SK-N-SH (cell line): ENCODE measurements at places on chromosomes 5 and 9. TPM values are rescaled to one million over a fixed set of nuclear protein-coding genes. Genes with fewer than 3 reads are reported as not detected.
A peak's percentile ranks its signal among the peaks of the same experiment; 100 is the strongest.

DNA sequence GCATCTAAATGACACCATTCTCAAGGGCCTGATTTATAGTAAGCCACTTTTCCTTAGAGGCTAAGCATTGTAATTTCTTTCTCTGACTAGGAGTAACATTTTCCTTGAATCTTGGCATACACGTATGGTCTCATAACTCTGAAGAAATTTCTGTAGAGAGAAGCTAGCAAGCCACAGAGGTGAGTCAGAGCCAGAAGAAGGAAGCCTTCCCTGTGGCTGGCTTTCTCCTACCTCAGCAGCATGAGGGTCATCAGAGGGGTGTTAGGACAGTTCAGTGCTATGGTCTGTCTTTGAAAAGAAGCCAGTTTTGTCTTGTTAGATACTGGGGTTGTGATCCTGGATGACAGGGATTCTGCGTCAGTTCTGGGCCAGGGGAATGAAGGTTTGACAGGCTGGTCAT lies 3.2 kb downstream of the SNX30 start:
- H3K4me3 ChIP-seq: no peak overlapping the region
- H3K36me3 ChIP-seq: peaks cover 3% of the 10 kb centered on the region
- no peaks in the 10 kb centered on the region for H3K27me3 ChIP-seq
- peaks cover 10% of the 10 kb centered on the region; the same call in 1 of the 2 replicates for H3K4me1 ChIP-seq
- H3K27ac ChIP-seq: no peak overlapping the region

GRCh38 chr5:142472306-142472951 lies 147.6 kb upstream of the SPRY4 start:
- no peak overlapping the region for H3K27ac ChIP-seq
- H3K4me3 ChIP-seq: no peak overlapping the region
- H3K4me1 ChIP-seq: peaks cover 6% of the 10 kb centered on the region; the same call in 1 of the 2 replicates
- no peak for DNase-seq
- no peaks in the 10 kb centered on the region for H3K36me3 ChIP-seq

DNA sequence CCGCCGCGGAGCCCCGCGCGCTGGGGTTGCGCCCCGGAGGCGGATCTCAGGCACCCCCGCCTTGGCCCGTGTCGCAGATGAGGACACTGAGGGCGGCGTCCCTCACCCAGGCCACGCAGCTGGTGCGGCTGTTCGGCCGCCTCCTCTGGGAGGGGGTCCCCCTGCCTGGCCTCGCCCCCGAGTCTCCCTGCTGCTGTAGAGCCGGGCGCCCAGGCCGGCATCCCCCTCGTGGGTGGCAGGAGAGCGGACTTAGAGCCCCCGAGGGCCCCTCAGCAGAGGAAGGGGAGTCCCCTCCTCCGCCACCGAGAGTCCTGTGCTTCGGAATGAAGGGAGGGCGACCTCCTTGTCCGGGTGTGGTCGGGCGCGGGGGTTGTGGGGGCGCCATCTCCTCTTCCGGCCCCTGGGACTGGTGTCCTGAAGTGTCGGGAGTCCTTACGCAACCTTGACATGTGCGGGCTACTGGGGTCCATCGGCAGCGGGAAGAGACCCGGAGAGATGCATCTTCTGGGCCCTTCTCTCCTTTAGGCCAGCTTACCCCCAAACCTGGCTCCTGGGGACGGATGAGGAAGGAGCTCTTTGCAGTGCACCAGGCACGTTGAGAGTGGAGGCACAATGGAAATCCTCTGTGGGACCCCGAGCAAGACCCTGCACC lies 11.7 kb upstream of the EXOSC2 start:
- H3K27me3 ChIP-seq: no peaks in the 10 kb centered on the region
- H3K27ac ChIP-seq: no peak overlapping the region
- H3K4me3 ChIP-seq: peak overlapping the region; percentile 54

GRCh38 chr9:99523838-99524237 lies 297.8 kb upstream of the NR4A3 start:
- no peaks in the 10 kb centered on the region for H3K36me3 ChIP-seq
- no peaks in the 10 kb centered on the region for H3K27me3 ChIP-seq
- H3K4me3 ChIP-seq: no peak overlapping the region
- DNase-seq: no peak
- H3K4me1 ChIP-seq: no peaks in the 10 kb centered on the region

GRCh38 chr5:93789173-93790067 lies 48.0 kb upstream of the POU5F2 start:
- no peaks in the 10 kb centered on the region for H3K27me3 ChIP-seq
- H3K4me3 ChIP-seq: no peak overlapping the region
- H3K4me1 ChIP-seq: 0 out of 2 replicates have a peak, but pooled peaks cover 3% of the 10 kb centered on the region

GRCh38 chr5:96809921-96810320 lies 2.2 kb upstream of the ERAP1 start:
- no peak overlapping the region for H3K27ac ChIP-seq
- DNase-seq: no peak
- peaks cover 8% of the 10 kb centered on the region for H3K4me1 ChIP-seq

GRCh38 chr9:90981726-90982125 lies 180.1 kb downstream of the SYK start:
- H3K4me1 ChIP-seq: no peaks in the 10 kb centered on the region
- H3K27me3 ChIP-seq: no peaks in the 10 kb centered on the region
- H3K36me3 ChIP-seq: no peaks in the 10 kb centered on the region
- no peak overlapping the region for H3K27ac ChIP-seq
- H3K4me3 ChIP-seq: no peak overlapping the region
- DNase-seq: no peak

The TAS2R1 gene
- polyA plus RNA-seq: not detected in 2 replicates

DNA sequence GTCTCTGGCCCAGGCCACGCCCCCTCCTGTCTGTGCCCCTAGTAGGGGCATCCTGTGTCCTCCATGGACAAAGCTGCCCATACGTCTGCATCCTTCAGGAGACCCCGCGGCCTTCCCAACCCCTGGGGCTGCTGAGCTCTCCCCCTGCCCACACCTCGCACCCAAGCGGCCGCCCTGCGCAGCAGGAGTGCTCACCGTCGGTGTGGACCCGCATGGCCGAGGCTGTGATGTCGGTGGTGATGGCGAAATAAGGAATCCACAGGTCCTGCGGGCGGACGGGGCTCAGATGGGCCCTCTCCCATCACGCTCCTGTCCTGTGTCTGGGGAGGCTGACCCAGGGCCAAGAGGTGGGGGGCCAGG lies 4.8 kb upstream of the NSMF start:
- H3K27ac ChIP-seq: no peak overlapping the region
- peaks cover 5% of the 10 kb centered on the region; the same call in 1 of the 2 replicates for H3K4me1 ChIP-seq
- no peak overlapping the region for H3K4me3 ChIP-seq
- H3K36me3 ChIP-seq: no peaks in the 10 kb centered on the region
- DNase-seq: no peak

GRCh38 chr5:143101121-143101520 lies 302.4 kb downstream of the NR3C1 start:
- no peak overlapping the region for H3K4me3 ChIP-seq
- no peak for DNase-seq
- no peaks in the 10 kb centered on the region for H3K4me1 ChIP-seq
- no peak overlapping the region for H3K27ac ChIP-seq
- H3K27me3 ChIP-seq: no peaks in the 10 kb centered on the region
- peaks cover 5% of the 10 kb centered on the region for H3K36me3 ChIP-seq

The PCDHGB5 gene
- 0.08 and 0.15 TPM in 2 replicates for polyA plus RNA-seq

- no peak overlapping the region for H3K4me3 ChIP-seq
- H3K27ac ChIP-seq: no peak overlapping the region
- H3K27me3 ChIP-seq: no peaks in the 10 kb centered on the region
- H3K36me3 ChIP-seq: no peaks in the 10 kb centered on the region
- no peaks in the 10 kb centered on the region for H3K4me1 ChIP-seq
Observed at GRCh38 chr9:83140061-83140460, 77.1 kb upstream of the RASEF start.

GRCh38 chr5:170420806-170421412 lies 31.7 kb upstream of the KCNMB1 start:
- no peaks in the 10 kb centered on the region for H3K36me3 ChIP-seq
- peak; percentile 77 for DNase-seq
- peaks cover 9% of the 10 kb centered on the region; the same call in 1 of the 2 replicates for H3K4me1 ChIP-seq
- no peak overlapping the region for H3K27ac ChIP-seq
- peaks cover 20% of the 10 kb centered on the region for H3K27me3 ChIP-seq

The PCDHB10 gene
- 1.4 and 1.5 TPM in 2 replicates for polyA plus RNA-seq

GRCh38 chr5:78755822-78756429 lies 107.4 kb upstream of the LHFPL2 start:
- H3K36me3 ChIP-seq: no peaks in the 10 kb centered on the region
- no peaks in the 10 kb centered on the region for H3K27me3 ChIP-seq
- no peak overlapping the region for H3K4me3 ChIP-seq
- H3K27ac ChIP-seq: no peak overlapping the region
- H3K4me1 ChIP-seq: no peaks in the 10 kb centered on the region

DNA sequence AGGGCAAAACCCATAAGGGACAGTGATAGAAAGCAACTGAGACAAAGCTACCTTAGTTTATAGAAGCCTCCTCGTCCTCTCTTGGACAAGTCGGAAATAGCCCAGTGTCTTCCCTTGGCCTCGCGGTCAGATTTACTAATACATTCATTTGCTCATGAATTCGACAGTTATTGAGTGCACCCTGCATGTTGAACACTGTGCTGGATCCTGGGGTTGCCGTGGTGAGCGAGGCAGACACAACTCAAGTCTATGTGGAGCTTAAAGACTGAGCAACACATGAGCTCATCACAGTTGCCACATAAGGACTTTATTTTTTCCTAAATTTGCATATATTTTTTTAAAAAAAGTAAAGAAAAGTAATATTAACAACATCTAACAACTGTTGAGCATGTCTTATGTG lies 411.1 kb upstream of the ITGA1 start:
- DNase-seq: no peak
- H3K27ac ChIP-seq: no peak overlapping the region
- H3K27me3 ChIP-seq: no peaks in the 10 kb centered on the region

DNA sequence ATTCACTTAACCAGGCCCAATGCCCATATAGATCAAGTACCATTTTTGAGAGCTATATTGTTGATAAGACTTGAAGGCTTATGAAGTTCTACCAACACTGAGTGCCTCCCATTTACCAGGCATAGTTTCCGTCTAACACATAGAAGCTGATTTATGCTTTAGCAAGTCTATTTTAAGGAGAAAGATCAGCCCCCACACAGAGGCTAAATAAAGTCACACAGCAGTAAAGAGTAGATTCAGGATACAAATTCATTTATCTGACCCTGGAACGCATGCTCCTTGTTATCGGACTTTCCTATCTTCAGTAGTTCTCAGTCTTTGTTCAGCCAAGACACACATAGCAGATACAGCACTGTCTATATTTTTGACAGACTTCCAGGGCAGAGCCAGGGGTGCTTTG lies 34.2 kb downstream of the DMGDH start:
- DNase-seq: no peak
- H3K4me3 ChIP-seq: no peak overlapping the region
- H3K27ac ChIP-seq: no peak overlapping the region
- H3K4me1 ChIP-seq: peaks cover 12% of the 10 kb centered on the region
- no peaks in the 10 kb centered on the region for H3K27me3 ChIP-seq
- no peaks in the 10 kb centered on the region for H3K36me3 ChIP-seq

The SYK gene
- polyA plus RNA-seq: not detected in 2 replicates

- H3K36me3 ChIP-seq: no peaks in the 10 kb centered on the region
- peaks cover 3% of the 10 kb centered on the region; the same call in 1 of the 2 replicates for H3K4me1 ChIP-seq
- H3K27ac ChIP-seq: no peak overlapping the region
Observed at GRCh38 chr9:95239071-95239470, 78.4 kb downstream of the FANCC start.

DNA sequence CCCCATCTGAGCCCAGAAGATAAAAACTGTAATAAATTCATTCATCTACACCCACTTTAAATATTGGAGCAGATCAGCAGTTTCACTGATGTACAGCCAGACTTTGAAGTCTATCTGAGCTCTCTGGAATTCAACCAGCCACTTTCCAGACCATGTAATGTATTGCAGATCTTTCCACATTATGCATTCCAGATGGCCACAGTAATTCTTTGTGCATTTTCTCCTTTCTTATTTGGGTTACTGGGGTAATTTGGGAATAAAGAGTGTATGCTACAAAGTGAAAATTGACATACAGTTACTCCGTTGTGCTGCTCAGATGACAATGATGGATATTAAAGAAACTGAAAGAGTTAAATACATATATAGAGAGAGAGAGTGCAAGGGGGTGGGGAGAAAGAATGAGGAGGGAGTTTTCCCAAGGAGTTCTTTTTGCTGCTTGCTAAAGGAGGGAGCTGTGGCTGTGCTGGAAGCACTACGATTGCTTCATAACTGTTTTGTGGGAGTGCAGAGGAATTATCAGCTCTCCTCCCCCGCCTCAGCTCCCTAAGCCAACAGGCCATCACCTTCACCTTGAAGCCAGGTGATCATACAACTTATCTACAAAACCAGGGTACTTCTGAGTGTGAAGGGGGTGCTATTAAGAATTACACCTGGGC lies 152.8 kb downstream of the GAS1 start:
- DNase-seq: peak; percentile 37
- H3K27me3 ChIP-seq: no peaks in the 10 kb centered on the region
- peaks cover 9% of the 10 kb centered on the region; the same call in 1 of the 2 replicates for H3K4me1 ChIP-seq
- peak overlapping the region; percentile 38; the same call in 1 of the 2 replicates for H3K27ac ChIP-seq
- no peaks in the 10 kb centered on the region for H3K36me3 ChIP-seq
- no peak overlapping the region; the same call in 1 of the 2 replicates for H3K4me3 ChIP-seq

- H3K27me3 ChIP-seq: no peaks in the 10 kb centered on the region
- H3K4me3 ChIP-seq: no peak overlapping the region
- no peak overlapping the region for H3K27ac ChIP-seq
- H3K4me1 ChIP-seq: no peaks in the 10 kb centered on the region
- peaks cover 44% of the 10 kb centered on the region for H3K36me3 ChIP-seq
- no peak for DNase-seq
Observed at GRCh38 chr9:136470792-136471469, 11.9 kb downstream of the SEC16A start.

DNA sequence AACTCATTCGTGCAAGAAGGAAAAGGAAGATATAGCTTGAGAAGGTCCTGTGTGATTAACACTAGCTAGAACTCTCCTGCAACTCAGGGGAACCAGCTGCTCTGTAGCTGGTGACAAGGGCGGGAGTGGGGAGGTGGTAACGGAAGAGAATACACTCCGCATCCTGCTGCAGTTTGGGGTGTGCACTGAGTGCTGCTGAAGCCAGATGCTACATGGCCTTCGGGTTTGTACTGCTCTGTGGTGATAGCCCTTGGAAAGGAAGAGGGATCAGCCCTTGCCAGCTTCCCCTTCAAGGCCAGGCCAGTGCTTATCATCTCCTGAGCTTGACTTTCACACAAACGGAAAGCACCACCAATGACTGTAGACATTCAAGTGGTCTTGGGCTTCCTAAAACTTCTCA lies 34.3 kb downstream of the FRMD3 start:
- H3K4me1 ChIP-seq: peaks cover 10% of the 10 kb centered on the region
- no peak overlapping the region for H3K4me3 ChIP-seq

DNA sequence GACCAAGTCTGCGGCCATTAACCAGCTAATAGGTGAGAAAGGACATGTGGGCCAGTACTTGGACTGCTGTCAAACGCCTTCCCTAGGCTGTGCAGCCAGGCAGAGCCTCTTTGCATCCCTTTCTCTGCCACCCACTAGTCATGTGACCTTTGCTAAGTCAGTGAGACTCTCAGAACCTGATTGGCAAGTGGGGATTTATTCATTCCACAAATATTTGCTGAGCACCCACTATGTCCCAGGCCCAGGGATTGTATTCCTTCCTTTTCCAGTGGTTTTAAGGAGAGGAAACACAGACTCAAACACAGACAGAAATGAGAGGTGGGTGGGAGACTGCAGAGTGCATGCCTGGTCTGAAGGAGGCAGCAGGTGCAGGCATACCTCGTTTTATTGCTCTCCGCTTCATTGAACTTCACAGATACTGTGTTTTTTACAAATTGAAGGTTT lies 71.6 kb upstream of the GALNT10 start:
- H3K36me3 ChIP-seq: no peaks in the 10 kb centered on the region
- no peaks in the 10 kb centered on the region; the same call in 1 of the 2 replicates for H3K27me3 ChIP-seq
- no peak overlapping the region for H3K4me3 ChIP-seq
- H3K27ac ChIP-seq: no peak overlapping the region
- H3K4me1 ChIP-seq: no peaks in the 10 kb centered on the region

GRCh38 chr9:84834426-84834825 lies 164.9 kb downstream of the NTRK2 start:
- H3K4me3 ChIP-seq: no peak overlapping the region
- no peaks in the 10 kb centered on the region for H3K36me3 ChIP-seq
- H3K27me3 ChIP-seq: no peaks in the 10 kb centered on the region
- no peak overlapping the region for H3K27ac ChIP-seq
